ENCODE measurements at places on chromosomes 13 and 19. TPM values are rescaled to one million over a fixed set of nuclear protein-coding genes. Genes with fewer than 3 reads are reported as not detected.

Gene GRK1
- total RNA-seq = 1.1 TPM

Gene SMIM24
- 1.3 TPM for total RNA-seq

Gene CEACAM4
- total RNA-seq = not detected

- no peak for DNase-seq
These were observed 231.7 kb upstream of the MIR17HG start for GRCh38 chr13:91115776-91116175.

DNA sequence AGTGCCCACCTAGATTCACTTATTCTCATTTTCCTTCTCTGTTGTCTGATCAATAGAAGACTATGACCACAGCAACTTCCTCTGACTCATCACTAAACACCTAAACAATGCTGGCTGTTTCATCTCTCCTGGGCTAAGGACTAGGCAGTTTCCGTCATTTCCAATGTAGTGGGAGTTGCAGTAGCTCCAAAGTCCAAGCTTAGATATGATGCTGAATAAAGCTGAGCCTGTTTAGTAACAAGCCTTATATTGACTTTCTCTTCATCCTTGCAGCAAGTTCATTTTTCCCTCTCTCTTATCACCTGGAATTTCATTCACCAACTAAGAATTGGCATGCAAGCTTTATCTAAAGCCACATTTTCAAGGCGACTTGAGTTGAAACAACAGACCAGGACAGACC lies 53.5 kb upstream of the PCDH9 start:
- DNase-seq = no peak

DNA sequence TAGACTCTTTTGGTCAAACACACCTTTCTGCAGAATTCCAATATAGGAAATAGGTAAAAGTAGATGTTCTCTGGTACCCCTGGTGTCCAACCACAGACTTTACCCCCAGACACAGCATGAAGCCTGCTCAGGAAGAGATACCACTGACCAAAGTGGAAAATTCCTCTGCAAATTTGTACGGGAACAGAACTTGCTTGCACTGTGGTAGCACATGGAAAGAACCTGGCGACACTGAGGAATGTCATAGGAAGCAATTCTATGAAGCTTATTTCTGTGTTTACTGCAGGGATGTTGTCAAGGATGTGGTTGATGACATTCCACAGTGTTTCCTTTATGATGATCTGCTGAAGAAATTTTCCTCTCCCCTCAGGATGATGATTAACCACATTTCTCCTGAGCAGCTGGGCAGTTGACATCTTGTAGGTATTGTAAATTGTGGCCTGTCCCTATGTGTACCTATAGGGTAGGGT lies 48.9 kb upstream of the TNFSF11 start:
- no peak for DNase-seq

DNA sequence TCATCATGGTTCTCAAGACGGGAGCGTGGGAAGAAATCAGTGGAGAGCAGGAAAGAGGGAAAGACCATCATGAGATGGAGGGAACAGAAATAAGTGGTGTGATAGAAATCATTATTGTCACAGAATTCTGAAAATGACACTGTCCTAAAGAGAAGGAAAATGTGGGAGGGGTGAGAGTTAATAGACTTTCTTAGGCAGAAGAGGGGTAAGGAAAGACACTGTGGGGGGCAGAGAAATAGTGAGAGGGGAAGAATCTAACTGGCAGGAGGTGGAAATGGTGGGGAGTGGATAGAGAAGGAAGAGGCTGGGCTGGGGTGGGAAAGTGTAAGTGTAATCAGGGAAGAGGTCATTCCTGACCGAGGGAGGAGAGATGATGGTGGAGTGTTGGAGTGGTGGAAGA lies 3.2 kb downstream of the PINLYP start:
- DNase-seq = no peak

DNA sequence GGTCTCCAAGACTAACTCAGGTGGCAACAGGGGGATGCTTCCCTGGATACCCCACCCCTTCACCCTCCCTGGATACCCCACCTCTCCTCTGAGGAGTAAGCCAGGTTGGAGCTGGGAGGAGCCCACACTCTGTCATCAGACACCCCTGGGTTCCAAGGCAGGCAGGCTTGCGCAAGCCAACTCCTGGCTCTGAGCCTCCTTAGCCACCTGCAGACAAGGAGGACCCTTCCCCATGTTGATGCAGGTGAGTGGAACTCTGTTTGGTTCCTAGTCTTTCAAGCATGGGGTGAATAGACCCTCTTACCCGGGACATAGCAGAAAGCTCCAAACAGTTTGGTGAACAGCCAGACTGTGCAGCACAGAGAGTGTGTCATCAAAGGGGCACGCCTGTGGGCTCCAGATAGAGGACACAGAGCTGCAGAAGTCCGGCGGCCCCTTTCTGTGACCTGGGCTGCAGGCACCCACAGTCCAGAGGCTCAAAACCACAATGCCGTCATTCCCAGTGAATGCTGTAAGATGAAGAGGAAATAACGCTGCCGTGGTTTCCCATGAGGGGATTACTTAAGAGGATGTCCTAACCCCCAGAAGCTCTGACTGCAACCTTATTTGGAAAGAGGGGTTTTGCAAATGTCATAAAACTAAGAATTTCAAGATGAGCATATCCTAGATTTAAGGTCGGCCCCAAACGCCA lies 12.1 kb upstream of the HAS1 start:
- no peak for DNase-seq

DNA sequence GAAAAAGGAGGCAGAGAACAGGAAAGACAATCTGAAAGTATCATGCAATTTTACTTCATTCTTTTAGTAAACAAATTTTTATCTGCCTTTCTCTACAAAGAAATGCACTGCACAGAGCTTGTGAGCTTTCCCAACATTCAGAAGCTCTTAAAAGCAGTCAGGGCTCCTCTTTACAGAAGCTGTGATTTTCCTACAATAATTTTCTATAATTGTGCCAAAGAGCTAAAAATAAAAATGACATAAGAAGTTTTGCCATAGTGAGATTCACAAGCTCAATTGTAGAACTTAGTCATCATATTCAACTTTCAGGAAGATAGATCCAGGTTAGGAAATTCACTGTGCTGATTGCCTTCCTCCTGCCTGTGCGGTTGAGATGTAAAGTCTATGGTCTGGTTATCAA lies 341.4 kb downstream of the PCDH9 start:
- DNase-seq = no peak

DNA sequence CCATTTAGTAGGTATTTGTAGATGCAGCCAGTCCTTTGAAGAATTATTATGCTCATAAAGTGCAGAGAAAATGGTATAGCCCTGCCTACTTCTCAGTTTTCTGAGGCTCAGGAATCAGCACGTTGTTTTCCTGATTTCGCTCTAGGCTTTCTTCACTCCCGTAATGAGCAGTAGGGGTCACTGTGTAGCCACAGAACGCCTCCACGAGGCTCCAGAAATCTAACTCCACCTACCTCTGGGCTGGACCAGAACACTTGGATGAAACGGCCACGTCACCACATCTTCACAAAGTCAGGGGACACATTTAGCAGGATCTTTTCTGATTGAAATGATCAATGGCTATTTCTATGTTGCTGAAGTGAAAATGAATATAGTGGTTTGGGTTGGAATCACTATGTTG lies 49.8 kb upstream of the GTF3A start:
- peak; percentile 49 for DNase-seq

DNA sequence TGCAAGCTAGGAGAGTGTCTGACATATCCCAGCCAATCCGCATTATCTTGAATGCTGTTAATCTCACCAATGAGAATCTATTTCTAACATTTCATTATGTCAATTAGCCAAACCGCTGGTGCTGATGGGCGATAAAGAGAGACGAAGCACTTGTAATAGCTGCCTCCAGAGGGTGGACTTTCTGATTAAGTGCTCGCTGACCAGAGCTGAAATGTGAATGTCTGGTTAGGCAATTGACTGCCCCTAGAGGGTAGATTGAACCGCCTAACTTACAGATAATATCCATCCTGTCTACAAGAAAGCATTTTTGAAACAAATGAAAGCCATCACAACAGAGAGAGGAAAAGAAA lies 552 bp upstream of the GRWD1 start:
- no peak for DNase-seq

DNA sequence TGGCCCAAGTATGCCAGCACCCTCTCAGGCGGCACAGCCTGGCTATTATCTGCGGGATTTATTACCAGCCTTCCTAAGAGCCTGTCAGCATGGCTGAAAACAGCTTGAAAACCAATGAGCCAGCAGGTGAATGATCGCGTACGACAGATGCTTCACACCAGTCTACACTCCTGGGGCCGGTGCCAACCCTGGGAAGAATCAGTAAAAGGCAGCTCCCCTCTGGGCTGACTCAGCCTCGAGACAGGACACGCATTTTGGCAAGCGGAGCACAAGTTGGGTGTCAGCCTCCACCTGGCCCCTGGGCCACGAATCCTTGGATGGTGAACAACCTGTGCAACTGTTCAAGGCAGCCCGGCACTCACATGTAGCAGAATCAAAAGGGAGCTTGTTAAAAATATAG lies 15.6 kb downstream of the EMP3 start:
- DNase-seq = no peak

DNA sequence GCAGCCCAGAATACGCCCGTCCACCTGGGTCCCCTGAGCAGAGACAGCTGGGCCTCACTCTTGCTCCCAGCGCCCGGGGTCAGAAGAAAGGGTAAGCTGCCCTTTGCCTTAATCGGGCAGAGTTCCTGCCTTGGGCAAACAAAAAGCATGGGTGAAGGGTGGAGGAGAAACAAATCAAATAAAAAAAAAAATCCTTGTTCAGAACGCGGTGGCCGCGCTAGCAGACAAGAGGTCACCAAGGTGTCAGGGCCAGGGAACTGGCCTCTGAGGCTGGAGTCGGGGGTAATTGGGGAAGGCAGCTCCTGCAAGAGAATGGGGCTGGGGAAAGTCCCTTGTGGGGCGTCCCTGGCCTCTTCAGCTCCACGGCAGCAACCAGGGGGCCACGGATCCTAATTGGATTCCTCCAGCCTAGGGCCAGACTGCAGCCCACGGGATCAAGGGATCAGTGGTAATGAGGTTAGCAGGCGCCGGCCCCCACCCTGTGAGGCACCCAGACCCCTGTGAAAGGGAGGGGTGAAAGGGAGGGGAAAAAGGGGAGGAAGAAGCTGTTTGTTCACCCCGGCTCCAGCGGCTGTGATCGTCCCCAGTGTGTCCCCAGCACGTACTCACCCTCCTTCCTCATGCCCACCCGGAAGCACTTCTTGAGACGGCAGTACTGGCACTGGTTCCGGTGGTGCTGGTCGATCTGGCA lies 5.5 kb downstream of the NR2F6 start:
- no peak for DNase-seq

GRCh38 chr19:30029721-30030510 lies 87.9 kb downstream of the URI1 start:
- DNase-seq = no peak

DNA sequence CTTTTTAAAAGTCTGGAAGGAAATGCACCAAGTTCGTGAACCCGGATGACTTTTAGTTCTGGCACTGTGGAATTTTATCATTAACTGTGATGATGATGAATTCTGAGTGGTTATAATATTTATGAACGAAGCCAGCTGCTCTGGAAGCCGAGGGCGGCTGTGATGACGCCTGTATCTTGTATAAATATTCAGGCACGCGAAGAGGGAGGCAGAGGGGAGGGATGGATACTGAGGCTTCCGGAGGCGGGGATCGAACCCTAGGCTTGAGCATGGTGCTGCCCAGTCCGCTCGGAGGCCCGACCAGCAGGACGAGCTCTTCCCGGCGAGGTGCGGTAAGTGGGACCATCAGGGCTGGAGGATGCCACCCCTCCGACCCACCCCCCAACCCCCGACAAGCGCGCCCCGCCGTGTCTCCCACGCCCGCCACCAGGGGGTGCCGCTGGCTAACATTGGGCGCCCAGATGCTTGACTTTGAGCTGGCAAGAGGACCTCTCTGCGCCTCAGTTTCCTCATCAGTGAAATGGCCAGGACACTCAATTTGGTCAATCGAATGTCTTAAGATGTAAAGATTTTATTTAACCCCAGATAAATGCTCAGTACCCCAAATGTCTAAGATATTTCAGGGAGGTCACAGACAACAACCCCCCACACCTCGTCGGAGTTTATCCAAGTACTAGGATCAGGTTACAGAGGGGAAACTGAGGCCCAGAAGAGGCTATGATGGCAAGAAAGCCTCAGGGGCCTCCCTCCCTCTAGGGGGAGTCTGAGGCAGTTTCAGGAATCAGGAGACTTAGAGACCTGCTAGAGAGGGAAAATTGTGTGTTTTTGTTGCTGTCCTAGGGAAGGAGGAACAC lies 4.5 kb upstream of the RAB3A start:
- DNase-seq = no peak

DNA sequence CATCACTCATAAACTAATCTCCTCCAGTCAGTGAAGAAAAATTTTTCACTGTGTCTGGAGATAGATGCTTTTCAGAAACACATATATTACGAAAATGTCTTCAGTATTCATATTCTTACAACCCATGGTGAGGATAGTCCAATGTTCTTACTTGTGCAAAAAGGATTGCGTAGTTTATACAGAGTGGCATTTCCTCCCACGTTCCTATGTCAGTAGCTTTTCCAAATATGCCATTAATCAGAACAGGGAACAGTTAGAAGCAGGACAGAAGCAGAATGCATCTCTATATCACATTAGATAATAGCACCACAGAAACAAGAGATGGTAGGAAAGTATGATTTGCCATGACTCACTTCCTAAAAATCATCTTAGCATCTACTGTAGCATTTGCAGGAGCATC lies 282.9 kb downstream of the SLITRK5 start:
- no peak for DNase-seq
